Nephron progenitor cell (in vitro differentiated cells): ENCODE measurements at places on chromosomes 7 and 10.

GRCh38 chr7:73966941-73967831 is 60.8 kb upstream of the ELN start:
- DNase-seq: no peak

GRCh38 chr7:33761449-33762080 is 143.8 kb upstream of the BMPER start:
- peak; percentile 26 for DNase-seq

- no peak for DNase-seq
Observed at GRCh38 chr10:94010886-94011285, 17.2 kb downstream of the PLCE1 start.

GRCh38 chr7:11623093-11623678 is 208.8 kb downstream of the THSD7A start:
- DNase-seq: no peak

DNA sequence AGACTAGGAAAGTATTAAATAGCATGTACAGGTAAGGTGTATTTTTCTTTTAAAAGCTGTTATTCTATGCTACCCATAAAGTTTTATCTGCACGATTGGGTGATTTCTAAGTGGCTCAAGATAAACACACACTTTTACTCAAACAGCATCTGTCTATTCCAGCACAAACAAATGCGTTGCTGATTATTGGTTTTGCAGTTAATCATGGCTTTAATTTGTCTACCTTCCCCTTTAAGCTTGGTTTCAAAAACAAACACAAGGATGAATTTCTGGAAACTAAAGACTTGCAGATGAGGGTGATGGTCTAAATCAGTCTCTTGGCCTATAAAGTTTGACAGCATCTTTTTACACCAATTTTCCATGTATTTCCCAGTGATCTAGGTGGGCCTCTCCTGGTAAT is 94.2 kb downstream of the NRP1 start:
- no peak for DNase-seq

DNA sequence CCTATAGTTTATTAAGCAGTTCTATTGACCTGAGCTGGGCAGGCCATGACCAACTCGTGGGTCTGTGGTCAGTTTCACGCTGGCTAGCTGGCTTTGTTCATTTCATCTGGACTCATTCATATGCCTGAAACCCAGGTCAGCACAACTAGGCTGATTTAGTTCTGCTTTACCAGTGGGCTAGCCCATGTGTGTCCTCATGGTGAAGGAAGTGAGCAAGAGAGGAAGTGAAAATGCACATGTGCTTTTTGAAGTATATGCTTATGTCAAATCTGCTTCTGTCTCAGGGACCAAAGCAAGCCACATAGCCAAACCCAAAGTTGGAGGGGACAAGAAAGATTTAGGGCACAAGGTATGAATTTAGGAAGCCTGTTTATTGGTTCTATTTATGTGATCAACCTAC is 154.5 kb downstream of the RNF133 start:
- no peak for DNase-seq

GRCh38 chr10:114044247-114045135 is 825 bp downstream of the ADRB1 start:
- peak; percentile 22 for DNase-seq

- no peak for DNase-seq
Observed at GRCh38 chr7:142567201-142568075, 181.8 kb upstream of the PRSS1 start.

GRCh38 chr7:31948029-31948428 is 122.2 kb downstream of the PDE1C start:
- DNase-seq: no peak

GRCh38 chr10:44662051-44662450 is 249.1 kb upstream of the TMEM72 start:
- DNase-seq: no peak

DNA sequence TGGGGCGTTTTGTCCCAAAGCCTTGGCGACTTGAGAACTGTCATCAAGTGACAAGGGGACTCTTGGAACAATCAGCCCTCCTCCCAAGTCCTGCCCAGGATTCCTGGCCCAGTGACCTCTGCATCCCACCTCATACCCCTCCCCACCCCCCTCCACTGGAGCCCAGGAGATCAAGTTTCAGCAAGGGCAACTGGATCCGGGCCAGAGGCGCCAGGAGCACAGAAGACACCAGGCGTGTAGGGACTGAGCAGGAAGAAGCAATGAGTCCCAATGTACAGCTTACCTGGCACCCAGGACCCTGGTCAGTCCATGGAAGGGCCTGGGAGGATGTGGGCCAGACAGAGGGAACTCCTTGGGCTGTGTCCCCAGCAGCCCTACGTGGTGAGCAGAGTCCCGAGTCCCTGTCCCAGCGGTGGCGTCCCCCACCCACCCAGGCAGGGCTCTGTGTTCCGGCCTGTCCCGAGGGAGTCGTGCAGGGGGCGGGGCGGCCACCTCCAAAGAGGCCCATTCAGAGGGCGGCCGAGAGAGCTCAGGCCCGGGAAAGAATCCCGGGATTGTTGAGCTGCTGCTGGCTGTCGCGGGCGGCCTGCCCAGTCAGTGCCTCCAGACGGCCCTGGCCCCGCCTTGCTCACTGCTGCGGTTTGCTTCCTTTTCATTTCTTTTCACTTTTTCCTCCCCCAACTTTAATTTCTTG is 254.1 kb downstream of the TNS3 start:
- DNase-seq: peak; percentile 89

DNA sequence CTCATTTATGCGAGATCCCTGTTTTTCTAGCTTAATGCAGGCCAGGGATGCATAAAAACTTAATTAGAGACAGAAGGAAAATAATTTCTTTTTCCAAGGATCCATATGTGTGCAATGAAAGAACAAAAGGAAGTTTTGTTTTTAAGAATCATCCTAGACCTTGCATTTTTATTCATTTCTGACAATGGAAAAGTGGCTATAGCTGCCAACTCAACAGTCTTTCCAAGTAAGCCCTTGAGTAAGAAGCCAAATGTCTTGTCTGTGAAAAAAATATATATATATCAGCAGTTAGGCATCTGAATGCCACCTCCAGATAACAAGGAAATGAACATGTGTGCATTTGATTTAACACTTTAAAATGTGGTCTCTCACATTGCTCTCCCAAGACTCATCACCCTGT is 1397.6 kb downstream of the GATA3 start:
- no peak for DNase-seq

- DNase-seq: no peak
Observed at GRCh38 chr7:132433301-132433700, 143.0 kb downstream of the PLXNA4 start.

DNA sequence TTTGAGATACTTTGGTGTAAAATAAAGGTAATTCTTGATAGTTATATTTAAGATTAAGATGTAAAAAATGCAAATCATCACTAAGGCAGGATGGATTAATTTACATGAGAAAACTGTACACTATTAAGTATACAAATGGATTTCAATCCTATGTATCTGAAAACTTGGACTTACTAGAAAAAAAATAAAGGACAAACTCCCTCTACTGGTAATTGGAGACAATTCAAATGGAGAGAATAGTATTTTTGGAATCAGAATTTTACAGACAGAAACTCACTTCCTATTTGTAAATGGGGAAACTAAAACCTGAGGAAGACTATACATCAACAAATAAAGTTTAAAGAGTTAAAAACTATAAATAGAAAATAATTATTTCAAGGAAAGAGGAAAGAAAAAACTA is 62.6 kb downstream of the CUL2 start:
- DNase-seq: no peak

DNA sequence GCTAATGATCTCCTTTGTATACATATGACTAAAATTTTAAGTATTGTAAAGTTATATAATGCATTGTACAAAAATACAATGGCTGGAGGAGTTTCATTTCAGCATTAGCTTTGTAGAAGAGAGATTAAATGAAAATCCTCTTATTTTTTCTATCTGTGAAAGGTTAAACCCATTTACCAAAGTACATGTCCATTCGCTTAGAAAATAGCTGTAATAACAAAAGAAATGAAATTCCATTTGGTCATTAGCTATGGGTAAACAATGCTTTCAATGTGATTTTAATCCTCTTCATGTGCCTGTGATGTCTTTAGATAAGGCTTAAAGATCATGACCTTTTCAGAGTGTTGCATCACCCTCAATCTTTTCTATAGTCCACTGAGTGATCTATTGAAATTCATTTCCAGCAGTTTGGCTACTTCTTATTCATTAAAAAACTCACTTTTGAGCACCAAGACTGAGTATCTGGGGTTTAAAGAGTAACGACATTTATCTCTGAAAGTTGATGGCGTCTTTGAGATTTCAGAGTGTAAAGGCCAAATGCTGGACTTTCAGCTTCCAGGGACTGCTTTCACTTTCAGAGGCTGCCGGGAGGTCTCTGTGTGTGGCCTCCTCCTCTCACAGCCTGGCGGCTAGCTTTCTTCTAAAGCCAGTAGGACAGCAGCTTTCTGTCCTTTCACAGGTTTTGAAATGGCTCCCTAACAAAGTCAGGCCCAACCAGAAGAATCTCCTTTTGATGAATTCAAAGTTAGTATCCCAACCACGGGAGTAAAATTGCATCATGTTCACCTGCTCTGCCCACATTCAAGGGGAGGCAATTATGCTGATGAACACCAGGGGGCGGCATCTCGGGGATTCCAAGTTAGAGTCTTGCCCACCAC is 701.4 kb upstream of the COBL start:
- peak; percentile 53 for DNase-seq

DNA sequence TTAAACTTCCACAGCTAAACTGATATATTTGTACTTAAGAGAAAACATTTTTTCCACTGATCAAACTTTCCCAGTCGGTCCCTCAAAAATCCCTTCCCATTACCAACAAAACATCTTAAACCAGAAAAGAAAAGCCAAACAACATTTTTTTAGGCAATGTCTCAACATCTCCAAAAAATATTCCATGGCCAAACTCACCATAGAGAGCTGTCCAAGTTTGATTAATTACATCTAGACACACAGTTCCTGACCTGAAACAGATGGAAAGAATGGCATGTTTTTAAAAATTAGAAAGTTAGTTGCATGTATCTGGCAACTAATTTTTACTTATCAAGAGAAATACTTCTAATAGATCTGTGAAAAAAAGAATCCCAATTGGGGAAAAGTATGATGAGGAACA is 95.4 kb downstream of the UBE2H start:
- no peak for DNase-seq

DNA sequence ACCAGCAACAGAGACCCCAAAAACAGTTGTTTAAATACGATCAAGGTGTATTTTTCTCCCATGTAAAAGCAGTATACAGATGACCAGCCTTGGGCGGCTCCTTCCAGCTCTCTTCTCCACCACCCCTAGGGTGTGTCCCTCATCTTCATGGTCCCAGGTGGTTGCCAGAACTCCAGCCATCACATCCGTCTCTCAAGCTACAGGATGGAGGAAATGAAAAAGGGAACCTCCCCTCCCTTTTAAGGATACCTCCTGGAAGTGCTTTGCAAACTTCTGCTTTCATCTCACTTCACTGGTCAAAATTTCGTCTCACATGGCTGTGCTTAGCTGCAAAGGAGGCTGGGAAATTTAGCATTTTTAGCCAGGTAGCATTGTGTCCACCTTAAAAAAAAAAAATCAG is 59.3 kb downstream of the C10orf105 start:
- DNase-seq: no peak

DNA sequence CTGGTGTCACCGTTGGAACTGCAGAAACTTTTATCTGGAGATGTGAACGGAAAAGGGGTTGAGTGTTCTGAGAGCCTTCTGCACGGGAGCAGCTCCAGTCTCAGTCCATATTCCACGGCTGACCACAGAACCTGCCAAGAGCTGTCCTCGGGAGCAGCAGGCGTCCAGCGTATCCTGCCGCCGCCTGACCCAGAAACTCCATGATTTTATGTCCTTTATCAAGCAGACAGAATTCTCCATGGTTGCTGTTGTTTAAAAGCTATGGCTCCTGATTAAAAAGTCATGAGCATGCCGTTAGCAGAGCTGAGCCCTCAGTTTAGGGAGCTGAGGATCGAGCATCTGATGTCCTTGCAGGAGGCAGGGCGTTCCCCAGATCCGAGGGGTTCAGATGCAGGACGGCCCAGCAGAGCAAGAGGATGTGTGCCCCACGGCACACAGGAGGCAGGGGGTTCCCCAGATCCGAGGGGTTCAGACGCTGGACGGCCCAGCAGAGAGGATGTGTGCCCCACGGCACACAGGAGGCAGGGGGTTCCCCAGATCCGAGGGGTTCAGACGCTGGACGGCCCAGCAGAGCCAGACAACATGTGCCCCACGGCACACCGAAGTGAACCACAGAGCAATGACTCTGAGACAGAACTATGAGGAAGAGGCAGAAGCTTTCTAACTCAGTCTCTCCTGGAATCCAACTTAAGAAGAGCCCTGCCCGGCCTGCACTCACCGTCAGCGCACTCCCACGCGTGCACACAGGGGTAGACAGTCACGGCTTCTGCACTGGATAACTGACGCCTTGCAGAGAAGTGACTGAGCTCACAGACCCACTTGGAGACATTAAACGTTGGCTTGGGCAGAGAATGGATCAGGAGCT is 96.4 kb downstream of the WDR37 start:
- no peak for DNase-seq

GRCh38 chr10:69751214-69751613 is 50.5 kb upstream of the COL13A1 start:
- DNase-seq: no peak

DNA sequence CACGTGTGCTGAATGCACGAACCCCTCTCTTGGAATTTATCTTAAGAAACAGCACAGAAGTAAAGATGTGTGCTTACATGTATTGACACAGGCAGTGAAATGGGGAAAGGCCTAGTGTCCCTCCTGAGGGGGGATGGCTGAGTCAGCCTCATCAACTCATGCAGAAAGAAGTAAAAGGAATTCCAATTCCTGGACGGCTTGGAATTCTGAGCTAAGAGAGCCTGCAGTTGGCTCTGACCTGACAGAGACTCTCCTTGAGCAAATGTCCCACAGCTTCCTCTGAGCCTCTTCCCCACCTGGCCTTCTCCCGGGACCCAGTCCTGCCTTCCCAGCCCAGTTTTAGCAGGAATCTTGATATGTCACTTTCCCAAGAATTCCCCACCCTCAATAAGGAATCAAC is 542.4 kb upstream of the ADARB2 start:
- no peak for DNase-seq

DNA sequence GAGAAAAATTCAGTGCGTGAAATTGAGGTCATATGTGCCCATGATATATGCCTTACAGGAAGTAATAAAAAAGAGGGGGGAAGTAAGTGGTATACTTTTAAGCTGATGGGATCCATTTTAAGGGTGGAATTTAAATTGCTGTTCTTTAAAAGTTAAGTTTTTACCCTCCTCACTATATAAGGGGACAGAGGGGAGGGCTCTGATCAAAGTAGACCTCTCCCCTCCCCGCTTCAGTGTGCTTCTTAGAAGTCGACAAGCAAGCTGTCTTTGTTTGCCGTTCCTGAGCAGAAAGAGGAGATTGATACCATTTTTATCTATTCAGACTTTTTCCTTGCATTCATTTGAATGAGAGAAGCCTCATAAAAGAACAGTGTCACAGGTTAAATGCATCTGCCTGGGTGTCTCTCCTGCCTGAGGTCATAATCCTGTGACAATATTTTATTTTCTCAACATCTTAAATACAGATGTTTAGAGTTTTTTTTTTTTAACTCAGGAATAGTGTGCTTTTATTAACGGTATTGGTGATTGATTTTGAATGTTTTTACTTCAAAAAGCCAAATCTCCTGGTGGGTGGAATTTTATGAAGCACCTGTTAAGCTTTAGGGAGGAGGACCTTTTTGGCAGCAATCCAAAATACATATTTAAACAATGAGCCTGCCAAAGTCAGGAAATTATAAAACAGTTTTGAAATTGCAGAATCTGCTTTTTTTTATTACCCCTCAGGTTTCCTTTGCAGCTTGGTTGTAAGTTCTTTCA is 141.7 kb downstream of the KAT6B start:
- no peak for DNase-seq

- DNase-seq: no peak
Observed at GRCh38 chr7:136588216-136588615, 280.2 kb upstream of the CHRM2 start.

- DNase-seq: no peak
Observed at GRCh38 chr10:30834651-30835050, 197.0 kb downstream of the ZNF438 start.

- DNase-seq: peak; percentile 92
Observed at GRCh38 chr7:36389371-36390198, at the start of gene ANLN. Gene ANLN (plus strand): TSS chr7:36389862. CDS start chr7:36390027, 165 bp downstream.
